ENCODE measurements at places on chromosomes 5 and 9.

DNA sequence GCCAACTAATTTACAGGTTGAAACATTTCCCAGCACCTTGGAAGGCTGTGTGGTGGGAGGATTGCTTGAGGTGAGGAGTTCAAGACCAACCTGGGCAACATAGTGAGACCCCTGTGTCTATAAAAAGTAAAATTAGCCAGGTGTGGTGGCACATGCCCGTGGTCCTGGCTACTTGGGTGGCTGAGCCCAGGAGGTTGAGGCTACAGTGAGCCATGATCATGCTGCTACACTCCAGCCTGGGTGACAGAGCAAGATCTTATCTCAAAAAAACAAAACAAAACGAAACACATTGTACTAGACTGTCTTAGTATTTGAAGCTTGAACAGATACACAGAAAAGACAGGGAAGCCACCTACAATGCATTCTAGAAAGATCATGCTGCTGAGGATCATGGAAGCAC lies 2.8 kb upstream of the HSDL2 start:
- DNase-seq, result no peak

DNA sequence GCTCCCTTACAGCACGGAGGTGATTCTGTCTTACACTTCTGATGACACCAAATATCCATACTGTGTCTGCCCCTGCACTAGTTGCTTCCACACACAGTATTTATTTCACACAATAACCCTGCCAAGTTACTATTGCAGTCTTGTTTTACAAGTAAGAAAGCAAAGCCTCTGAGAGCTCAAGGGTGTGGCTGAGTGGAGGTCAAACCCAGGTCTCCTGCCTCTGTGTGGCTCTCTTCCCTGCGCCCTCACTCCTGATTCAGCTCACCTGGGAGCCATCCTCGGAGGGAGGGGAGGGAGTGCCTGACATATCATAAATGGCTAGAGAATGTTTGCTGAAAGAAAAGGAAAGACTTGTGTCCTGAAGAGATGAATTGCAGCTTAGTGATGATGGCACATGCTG lies 41.0 kb downstream of the MVB12B start:
- DNase-seq, result no peak

- DNase-seq, result no peak
Observed at GRCh38 chr9:109755040-109755439, 25.0 kb upstream of the PALM2AKAP2 start.

DNA sequence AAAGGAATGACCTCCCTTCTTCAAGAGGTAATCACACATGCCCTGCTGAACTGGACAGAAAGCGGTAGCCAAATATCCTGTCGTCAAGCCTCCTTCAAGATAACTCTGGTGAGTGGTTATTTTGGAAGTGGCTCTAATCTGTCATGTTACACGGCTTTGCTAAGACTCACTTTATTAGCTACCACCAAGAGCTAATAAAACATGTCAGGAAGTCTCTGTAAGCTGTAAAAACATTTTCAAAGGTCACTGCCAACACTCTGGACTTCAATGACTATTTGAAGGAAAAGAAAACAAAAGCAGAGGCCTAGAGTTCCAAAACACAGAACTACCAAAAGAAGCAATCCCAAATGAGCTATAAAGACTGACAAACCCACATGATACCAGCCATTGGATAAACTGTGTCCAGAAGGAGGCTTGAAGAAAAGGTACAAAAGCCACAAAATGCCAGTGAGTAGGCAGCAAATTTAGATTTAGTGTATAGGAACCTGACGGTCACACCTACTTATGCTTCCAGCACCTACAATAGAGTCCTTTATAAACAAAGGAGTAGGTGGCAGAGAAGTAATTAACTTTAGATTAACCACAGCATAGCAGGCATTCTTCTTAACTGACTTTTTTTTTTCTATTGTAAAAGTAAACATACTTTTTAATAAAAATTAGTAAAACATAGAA lies 97.3 kb upstream of the EQTN start:
- DNase-seq, result no peak

- no peak for DNase-seq
Observed at GRCh38 chr5:149766460-149767280, 36.6 kb downstream of the PPARGC1B start.

GRCh38 chr9:124352616-124353015 lies 62.6 kb downstream of the PSMB7 start:
- no peak for DNase-seq

GRCh38 chr5:97534166-97534565 lies 351.1 kb upstream of the RIOK2 start:
- no peak for DNase-seq

DNA sequence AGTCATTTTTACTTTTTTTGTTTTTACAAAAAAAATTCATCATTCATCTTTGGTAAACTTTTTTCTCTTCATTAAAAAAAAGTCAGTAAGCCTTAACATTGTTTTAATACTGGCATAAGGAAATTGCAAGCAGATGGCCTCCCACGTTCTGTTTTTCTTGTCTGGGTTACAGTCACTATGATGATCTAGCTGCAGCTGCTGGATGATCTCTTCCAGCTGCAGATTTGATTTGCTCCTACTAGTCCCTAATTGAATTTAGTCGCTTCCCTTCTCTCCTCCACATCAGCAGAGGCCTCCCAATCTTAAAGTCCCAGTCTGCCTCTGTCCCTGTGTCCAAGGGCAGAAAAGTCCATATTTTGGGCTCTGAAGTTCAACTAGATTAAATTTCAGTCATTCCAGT lies 106.8 kb upstream of the PTGER4 start:
- no peak for DNase-seq

GRCh38 chr9:96209407-96210271 lies 92.3 kb downstream of the HSD17B3 start:
- no peak for DNase-seq

DNA sequence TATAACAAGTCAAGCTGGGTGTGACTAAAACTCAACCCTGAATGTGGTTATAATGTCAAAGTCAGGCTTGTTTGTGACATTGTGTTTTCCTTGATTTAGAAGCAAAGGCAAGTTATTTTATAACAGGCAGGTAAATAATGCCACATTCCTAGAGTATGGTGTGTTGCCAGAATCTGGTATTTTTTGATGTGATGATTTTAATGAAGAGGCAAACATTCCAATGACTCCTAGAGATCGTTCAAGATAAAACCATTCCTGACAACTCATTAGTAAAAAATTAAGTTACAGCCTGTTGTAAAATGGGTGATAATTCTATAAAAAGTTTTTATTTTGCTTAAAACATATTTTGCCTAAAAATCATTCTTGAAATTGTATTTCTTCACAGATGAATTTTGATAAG lies 60.0 kb downstream of the RAB14 start:
- DNase-seq, result no peak

GRCh38 chr9:33628865-33629410 lies 104.9 kb downstream of the ANKRD18B start:
- no peak for DNase-seq

- DNase-seq, result no peak
Observed at GRCh38 chr9:132578367-132578932, 4.0 kb upstream of the BARHL1 start.

DNA sequence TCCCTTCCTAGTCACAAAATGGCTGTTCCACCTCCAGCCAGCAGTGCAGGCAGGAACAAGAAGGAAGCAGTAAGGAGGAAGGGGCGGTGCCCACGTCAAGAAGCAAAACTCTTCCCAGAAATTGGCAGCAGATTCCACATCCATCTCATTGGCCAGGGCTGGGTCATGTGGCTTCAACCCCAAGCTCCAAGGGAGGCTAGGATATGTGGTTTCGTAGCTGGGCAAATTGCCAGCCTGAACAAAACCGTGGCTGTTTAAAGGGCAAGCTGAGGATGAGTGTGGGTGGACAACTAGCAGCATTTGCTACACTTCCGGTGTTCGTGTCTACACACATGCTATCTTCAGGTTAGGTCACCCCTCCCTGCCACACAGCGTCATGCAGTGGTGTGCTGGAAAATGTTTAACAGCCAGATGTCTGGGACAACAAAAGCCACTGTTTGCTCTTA lies 92.1 kb upstream of the MAP1B start:
- no peak for DNase-seq

DNA sequence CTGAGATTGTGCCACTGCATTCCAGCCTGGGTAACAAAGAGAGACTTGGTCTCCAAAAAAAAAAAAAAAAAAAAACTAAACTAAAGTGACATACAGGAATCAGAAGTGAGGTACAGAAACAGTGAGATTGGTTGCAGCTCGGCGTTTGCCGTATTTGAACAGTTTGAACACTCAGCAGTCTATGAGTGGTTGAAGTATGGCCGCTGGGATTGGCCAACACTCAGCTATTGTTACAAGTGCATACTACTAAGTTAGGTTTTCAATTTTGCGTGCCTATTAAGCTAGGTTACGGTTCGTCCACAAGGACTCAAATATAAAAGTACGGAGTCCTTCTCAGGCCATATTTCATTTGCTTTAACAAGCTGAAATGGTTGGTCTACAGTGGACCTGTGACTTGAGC lies 3.3 kb upstream of the TSC1 start:
- no peak for DNase-seq

DNA sequence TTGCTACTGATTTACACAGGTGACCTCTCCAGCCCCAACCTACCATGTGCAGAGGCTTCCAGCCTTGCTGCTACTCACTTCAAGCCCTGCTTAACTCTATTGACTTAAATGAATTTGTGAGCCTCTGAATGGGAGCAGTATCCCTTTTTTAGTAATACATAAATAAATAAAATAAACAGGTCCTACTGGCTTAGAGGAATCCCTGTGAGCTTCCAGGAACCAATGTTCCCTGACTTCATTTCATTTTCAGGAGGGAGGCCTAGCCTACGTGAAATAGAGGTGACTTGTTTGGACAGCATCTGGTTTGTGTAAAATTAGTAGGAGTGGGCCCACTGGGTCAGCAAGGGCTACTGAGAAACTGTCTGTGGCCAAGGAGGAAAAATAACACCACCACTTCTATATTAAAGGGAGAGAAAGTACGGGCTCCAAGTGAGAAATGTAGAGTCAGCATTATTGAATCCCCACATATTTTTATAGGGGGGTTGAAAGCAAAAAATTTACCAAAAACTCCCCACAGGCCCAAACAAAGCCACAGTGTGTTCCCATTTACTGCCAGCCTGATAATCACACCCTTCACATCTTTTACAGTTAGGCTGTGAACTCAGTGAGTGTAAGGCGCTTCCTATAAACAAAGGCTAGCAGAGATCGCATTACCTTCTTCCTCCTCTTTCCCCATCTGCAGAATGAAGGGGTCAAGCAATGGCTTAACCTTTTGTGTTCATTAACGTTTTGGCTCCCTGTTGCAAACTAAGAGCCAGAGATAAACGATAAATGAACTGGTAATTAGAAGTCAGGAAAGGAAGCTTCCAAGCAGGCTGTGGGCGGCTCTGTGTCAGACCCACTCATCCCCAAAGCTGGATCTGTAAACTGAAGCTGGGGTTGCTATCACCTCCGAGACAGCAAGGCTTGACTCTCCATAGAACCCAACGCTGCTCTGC lies 138.8 kb upstream of the LIFR start:
- no peak for DNase-seq

DNA sequence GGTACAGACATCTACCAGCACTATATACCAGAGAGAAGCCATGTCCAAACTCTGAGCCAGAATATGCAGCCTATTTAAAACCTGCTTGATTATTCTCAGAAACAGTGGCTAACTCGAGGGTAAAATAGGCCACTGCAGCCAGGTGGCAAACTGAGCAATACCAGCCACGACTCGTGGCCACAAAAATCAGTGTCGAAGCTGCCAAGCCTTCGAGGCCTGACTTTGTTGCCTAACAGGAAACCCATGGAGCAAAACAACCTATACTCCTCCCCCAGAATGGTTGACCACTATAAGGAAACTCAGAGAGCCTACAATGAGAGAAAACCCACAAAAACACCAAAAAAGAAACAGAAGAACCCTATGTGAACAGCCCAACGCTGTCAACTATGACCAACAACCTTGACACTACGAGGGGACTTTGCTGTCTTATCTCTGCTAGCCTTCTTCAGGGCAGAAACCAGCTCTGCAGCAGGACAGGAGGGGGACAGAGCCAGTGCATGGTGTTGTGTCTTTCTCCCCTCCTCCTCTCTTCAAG lies 133.8 kb downstream of the TMEM174 start:
- no peak for DNase-seq

DNA sequence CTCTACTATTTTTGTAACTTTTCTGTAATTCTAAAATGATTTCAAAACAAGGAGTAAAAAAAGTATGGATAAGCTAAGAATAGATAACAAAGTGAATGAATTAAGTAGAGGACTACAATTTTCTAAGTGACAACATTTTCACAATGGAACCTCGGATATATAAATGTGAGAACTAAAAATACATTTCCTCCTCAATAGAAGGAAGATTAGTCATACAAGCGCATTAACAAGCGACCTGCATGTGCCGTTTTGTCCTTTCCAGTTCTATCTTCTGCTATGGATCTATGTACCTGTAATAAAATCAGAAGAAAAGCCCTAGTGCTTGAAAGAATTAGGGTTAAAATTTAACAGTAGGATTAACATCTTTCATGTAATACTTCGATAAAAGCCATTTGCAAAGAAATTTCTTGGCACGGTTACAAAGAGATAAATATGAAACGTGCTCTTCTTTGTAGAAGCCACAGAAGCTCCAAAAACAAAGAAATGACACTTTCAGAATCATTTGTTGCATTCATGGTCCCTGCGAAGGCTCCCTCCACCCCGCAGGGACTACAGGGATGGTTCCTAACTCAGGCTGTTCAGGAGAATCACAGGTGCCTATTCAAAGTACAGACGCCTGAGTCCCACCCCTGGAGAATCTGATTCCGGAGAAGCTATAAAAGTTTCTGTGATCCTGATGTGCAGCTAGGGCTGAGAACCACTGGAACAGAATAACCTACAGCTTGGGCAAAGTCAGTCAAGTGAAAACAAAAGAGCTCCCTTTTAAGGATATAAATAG lies 216.6 kb upstream of the EFNA5 start:
- DNase-seq, result no peak

GRCh38 chr9:91833878-91834255 lies 116.2 kb downstream of the ROR2 start:
- no peak for DNase-seq

- no peak for DNase-seq
Observed at GRCh38 chr5:124302533-124302932, 443.9 kb downstream of the ZNF608 start.

DNA sequence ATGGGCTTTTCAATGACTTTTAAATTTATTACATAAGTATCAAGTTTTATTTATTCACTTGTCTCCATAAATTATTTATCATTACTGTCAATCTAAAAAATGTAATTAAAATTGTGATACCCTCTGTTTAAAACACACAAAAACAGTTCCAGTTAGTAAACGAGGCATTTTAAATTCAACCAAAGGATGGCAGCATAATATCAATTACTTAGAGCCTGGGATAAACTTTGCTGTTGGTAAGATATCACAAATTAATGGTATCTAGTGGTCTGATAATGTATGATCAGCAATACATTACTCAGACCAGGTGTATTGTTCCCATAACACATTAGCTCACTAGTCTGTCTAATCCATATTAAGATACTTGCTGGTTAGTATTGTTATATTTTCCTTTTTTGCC lies 9.6 kb upstream of the IFNE start:
- DNase-seq, result no peak

Data from stimulated activated CD8-positive, alpha-beta memory T cell treated with anti-CD3 and anti-CD28 coated beads, Interleukin-12 subunit alpha, Interleukin-12 subunit beta, amount 100 ng/mL, for 4 hours (primary cell).